ENCODE measurements at places on chromosomes 1 and 21. TPM values are rescaled to one million over a fixed set of nuclear protein-coding genes. Genes with fewer than 3 reads are reported as not detected.
A peak's percentile ranks its signal among the peaks of the same experiment; 100 is the strongest.

Gene ARHGAP29
- 49.1 TPM for total RNA-seq

Gene WNT2B
- total RNA-seq = 2.9 TPM

Gene LRRC53
- total RNA-seq = not detected

Gene KIF2C
- 2.6 TPM for total RNA-seq

Gene TTC13
- 22.0 TPM for total RNA-seq

Gene HLX
- 15.1 TPM for total RNA-seq

DNA sequence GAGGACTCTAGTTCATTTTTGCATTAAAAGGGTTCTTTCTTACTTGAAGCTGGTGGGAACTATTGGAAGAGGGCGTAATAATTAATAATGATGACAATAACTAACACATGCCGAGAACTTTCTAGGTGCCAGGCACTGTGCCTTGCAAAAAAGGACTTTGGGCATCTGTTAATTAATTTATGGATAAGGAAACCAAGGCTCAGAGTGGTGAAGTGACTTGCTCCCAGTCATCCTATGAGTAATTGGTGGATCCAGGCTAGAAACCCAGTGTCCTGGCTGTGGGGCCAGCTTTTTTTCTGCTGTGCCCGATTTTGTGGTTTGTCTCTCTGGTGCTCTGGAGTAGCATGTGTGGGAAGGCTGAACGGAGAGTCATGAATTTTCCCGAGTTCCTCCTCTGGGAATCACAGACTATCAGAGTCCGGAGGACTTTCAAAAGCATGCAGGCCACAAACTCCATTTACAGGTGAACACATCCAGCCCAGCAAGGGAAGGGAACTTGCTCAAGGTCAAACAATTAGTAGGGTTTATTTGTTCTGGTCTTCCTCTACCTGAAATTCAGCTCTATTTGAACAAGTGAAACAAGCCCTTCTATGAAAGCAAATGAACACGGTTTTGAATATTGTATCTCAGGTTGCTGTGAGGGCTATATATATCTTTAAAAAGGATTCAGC is 23.4 kb downstream of the ROR1 start:
- no peak for DNase-seq
- H3K27ac ChIP-seq = no peak overlapping the region
- H3K4me1 ChIP-seq = no peaks in the 10 kb centered on the region

GRCh38 chr1:211258310-211258755 is 833 bp upstream of the RCOR3 start:
- DNase-seq = peak; percentile 78
- H3K27me3 ChIP-seq = no peaks in the 10 kb centered on the region
- H3K4me1 ChIP-seq = peaks cover 5% of the 10 kb centered on the region

DNA sequence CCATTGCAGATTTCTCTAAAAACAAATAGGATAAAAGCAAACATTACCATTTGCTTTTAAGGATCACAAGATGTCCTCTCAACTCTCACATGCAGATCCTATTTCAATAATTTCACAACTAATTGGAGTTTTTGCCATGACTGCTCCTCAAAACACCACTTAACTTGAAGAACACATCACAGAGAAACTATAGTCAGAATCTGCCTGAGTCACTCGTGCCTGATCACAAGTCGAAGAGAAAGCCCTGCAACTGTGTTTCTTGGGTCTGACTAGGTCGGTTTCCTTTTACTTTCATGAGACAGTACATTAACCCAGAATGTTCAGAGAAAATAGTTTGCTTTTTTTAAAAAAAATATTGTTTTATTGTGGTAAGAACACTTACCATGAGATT is 46.3 kb upstream of the SMYD2 start:
- no peaks in the 10 kb centered on the region for H3K4me1 ChIP-seq
- no peak for DNase-seq
- H3K36me3 ChIP-seq = no peaks in the 10 kb centered on the region

DNA sequence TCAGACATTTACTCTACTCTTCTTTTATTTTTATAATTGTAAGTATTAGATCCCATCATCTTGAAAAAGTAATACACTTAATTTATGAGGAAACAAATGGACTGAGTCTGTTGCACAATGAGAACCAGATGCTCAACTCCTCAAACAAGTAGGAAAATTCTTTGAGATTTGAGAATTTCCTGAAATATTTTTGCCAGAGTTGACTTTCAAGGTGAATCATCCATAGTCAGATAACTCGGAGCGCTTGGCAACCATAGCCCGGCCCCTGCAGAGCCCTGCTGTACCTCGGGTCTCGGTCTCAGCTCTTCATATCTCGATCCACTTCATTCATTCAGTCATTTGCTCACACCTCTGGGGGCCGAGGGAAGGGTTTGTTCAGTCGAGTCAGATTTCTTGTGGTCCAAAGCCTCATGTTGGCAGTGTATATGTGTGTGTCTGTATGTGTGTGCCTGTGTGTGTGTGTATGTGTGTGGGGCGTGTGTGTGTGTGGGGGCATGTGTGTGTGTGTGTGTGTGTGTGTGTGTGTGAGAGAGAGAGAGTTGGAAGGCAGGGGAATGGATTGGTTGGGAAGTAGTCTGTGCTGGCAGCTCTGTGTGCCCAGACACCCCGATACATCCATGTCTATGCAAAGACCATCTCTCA is 18.1 kb upstream of the PCP4 start:
- no peak overlapping the region for H3K27ac ChIP-seq
- no peak for DNase-seq
- no peaks in the 10 kb centered on the region for H3K4me1 ChIP-seq
- H3K4me3 ChIP-seq = no peak overlapping the region

GRCh38 chr1:226370144-226370923 is 37.6 kb downstream of the PARP1 start:
- peaks cover 13% of the 10 kb centered on the region for H3K36me3 ChIP-seq
- no peak overlapping the region for H3K4me3 ChIP-seq
- no peaks in the 10 kb centered on the region for H3K4me1 ChIP-seq
- H3K27ac ChIP-seq = no peak overlapping the region
- DNase-seq = no peak
- no peaks in the 10 kb centered on the region for H3K27me3 ChIP-seq

GRCh38 chr1:1183833-1184775 is 10.4 kb downstream of the TTLL10 start:
- H3K4me1 ChIP-seq = no peaks in the 10 kb centered on the region
- no peak overlapping the region for H3K27ac ChIP-seq
- no peak for DNase-seq
- no peaks in the 10 kb centered on the region for H3K27me3 ChIP-seq
- no peak overlapping the region for H3K4me3 ChIP-seq

GRCh38 chr1:172322219-172323061 is 98.0 kb upstream of the C1orf105 start:
- DNase-seq = no peak
- H3K27me3 ChIP-seq = no peaks in the 10 kb centered on the region
- H3K4me1 ChIP-seq = peaks cover 2% of the 10 kb centered on the region
- peak overlapping the region; percentile 5 for H3K4me3 ChIP-seq

GRCh38 chr1:220504329-220504728 is 23.6 kb upstream of the MARK1 start:
- no peaks in the 10 kb centered on the region for H3K27me3 ChIP-seq
- no peak overlapping the region for H3K27ac ChIP-seq
- no peaks in the 10 kb centered on the region for H3K36me3 ChIP-seq
- H3K4me1 ChIP-seq = no peaks in the 10 kb centered on the region
- DNase-seq = no peak

- DNase-seq = no peak
- H3K4me1 ChIP-seq = no peaks in the 10 kb centered on the region
- H3K36me3 ChIP-seq = no peaks in the 10 kb centered on the region
- H3K27ac ChIP-seq = no peak overlapping the region
- H3K4me3 ChIP-seq = no peak overlapping the region
Observed at GRCh38 chr1:33762962-33763361, 100.9 kb upstream of the HMGB4 start.

DNA sequence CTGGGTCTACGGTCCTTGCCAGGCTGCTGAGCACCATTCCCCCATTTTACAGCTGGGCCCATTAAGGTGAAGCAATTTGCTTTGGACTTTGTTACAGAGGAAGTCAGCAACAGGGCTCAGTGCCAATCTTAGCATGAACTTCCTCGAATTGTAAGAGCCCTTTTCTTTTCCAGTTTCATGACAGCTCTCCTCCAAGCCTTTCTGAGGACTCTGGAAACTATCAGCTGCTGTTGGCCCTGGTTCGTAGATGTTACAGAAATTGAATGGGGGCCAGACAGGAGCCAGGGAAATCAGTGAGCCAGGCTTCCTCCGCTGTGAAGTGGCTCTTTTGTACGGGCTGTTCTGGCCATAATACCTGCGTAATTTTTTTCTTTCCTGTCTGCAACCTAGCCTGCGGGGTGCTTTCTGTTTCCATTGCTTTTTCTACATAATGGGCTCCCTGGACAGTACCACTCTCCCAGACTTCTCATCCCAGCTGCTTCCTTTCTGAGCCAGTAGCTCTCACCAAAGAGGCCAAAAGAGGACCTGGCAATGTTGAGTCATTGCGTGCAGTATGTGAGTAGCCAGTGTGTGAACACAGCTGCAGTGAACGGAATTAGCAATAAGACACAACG is 386.3 kb downstream of the DISC1 start:
- no peaks in the 10 kb centered on the region for H3K27me3 ChIP-seq
- DNase-seq = no peak
- H3K4me1 ChIP-seq = no peaks in the 10 kb centered on the region
- peak overlapping the region; percentile 14 for H3K4me3 ChIP-seq

DNA sequence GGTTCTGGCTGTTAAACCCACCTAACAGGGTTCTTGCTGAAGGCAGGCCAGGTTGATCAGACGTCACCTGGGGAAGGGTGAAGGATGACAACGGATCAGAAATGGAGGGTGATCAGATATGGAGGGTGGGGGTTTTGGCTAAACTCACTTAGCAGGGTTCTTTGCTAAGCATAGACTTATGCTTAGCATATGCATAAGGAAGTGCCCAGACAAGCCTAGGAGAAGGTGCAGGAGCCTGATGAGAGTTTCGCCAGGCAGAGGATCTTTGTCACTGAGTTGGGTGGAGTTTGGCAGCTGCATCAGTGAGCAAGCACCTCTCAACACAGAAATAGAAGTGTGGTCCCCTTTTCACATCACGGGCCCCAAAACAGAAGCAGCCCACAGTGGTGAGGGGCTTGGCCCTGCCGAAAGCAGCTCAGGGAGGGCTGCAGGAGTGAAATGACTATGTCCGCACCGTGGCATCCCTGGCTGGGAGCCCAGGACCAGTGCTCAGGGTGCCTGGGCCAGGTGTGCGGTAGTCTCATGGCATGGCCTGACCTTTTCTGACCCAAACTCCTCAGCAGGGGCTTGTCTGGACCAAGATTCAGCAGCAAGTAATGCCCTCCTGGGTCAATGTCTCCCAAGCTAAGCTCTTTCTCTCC is 101.6 kb downstream of the AJAP1 start:
- no peak overlapping the region for H3K4me3 ChIP-seq
- no peaks in the 10 kb centered on the region for H3K36me3 ChIP-seq
- no peaks in the 10 kb centered on the region for H3K4me1 ChIP-seq
- no peak overlapping the region for H3K27ac ChIP-seq

- H3K4me3 ChIP-seq = no peak overlapping the region
- H3K4me1 ChIP-seq = no peaks in the 10 kb centered on the region
- H3K36me3 ChIP-seq = no peaks in the 10 kb centered on the region
Observed at GRCh38 chr1:20401405-20402010, 84.5 kb downstream of the CAMK2N1 start.

DNA sequence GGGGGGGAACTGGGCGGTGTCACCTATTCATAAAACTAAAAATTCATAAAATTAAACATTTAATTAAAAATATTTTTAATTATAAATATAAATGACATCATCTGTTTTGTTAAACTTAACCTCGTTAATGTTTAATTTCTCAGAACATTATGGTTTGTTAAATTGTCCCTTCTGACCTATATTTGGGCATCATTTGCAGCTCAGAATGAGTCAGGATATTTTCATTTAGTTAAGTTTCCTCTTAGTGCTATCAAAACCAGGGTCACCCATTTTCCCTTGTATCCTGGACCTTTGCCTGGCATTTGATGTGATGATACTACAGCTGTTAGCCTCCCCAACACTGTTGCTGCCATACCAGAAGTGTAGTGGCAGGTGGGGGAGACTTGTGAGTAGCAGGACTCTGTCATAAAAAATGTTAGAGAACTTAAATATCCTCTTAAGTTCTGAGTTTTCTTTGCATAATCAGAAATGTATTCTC is 30.3 kb downstream of the TSNAX start:
- no peak for DNase-seq
- H3K27me3 ChIP-seq = no peaks in the 10 kb centered on the region
- H3K4me1 ChIP-seq = no peaks in the 10 kb centered on the region
- no peak overlapping the region for H3K27ac ChIP-seq
- H3K36me3 ChIP-seq = no peaks in the 10 kb centered on the region
- H3K4me3 ChIP-seq = no peak overlapping the region

DNA sequence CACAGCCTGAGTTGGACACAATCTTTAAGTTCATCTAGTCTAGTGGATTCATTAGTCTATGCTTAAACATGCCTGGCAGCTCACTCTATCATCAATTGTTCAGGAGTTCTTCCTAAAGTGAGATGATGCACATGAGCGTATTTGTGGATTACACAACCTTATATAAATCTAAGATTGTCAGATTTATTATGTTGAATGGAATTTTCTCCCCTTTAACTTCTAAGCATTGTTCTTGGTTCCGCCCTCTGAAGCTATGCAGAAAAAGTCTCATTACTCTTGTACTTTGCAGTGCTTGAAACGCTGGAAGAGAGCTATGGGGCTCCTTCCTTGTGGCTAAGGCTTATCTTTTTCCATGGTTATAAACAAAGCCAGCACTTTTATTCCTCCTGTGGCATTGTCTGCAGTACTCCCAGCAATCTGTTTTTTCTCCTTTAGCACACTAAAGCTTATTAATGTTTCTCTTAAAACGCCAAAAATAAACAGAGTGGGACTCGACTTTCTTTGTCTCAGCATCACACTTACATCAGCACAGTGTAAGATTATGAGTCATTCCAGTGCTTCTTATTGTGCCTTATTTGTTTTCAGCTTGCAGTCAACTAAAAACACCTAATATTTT is 316.8 kb upstream of the CAMK1G start:
- H3K36me3 ChIP-seq = no peaks in the 10 kb centered on the region
- H3K27me3 ChIP-seq = no peaks in the 10 kb centered on the region
- H3K4me1 ChIP-seq = no peaks in the 10 kb centered on the region

GRCh38 chr1:169345511-169345910 is 22.1 kb downstream of the NME7 start:
- no peak overlapping the region for H3K4me3 ChIP-seq
- no peak for DNase-seq
- H3K4me1 ChIP-seq = no peaks in the 10 kb centered on the region
- H3K27ac ChIP-seq = no peak overlapping the region
- no peaks in the 10 kb centered on the region for H3K27me3 ChIP-seq

- H3K4me1 ChIP-seq = no peaks in the 10 kb centered on the region
- no peak overlapping the region for H3K27ac ChIP-seq
- no peak overlapping the region for H3K4me3 ChIP-seq
- H3K36me3 ChIP-seq = no peaks in the 10 kb centered on the region
- H3K27me3 ChIP-seq = no peaks in the 10 kb centered on the region
Observed at GRCh38 chr1:93056649-93057048, 22.4 kb upstream of the MTF2 start.

DNA sequence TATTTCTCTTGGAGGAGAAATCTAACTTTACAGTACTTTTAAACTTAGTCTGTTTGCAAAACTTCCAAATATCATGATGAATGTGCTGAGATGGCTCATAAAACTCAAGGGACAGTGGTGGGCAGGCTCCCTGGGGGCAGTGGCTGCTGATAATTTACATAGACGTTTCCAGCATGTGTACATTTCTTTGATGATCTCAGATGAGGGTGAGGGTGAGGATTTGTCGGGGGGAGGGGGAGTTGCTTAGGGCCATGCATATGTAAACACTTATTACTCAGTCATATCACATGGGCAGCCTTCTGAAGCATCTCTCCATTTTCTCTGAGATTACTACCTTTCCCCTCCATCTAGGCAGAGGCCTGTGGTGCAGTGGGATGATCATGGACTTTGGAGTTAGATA is 152.9 kb upstream of the HMGB4 start:
- H3K27ac ChIP-seq = no peak overlapping the region
- H3K36me3 ChIP-seq = no peaks in the 10 kb centered on the region
- H3K27me3 ChIP-seq = no peaks in the 10 kb centered on the region
- no peak for DNase-seq
- H3K4me1 ChIP-seq = no peaks in the 10 kb centered on the region

GRCh38 chr1:171741872-171742576 is at the start of gene VAMP4:
Gene VAMP4, minus strand, starts transcription at chr1:171742065. Its CDS starts 3,651 bp downstream, at chr1:171738414.
- no peaks in the 10 kb centered on the region for H3K4me1 ChIP-seq
- no peaks in the 10 kb centered on the region for H3K27me3 ChIP-seq
- peak within 1 kb of the TSS; percentile 98 for H3K27ac ChIP-seq

All from breast epithelium (tissue), 4 donors.